NCI-H1105 (cell line): ENCODE measurements at places on chromosomes 1 and 21.
A peak's percentile ranks its signal among the peaks of the same experiment; 100 is the strongest.

DNA sequence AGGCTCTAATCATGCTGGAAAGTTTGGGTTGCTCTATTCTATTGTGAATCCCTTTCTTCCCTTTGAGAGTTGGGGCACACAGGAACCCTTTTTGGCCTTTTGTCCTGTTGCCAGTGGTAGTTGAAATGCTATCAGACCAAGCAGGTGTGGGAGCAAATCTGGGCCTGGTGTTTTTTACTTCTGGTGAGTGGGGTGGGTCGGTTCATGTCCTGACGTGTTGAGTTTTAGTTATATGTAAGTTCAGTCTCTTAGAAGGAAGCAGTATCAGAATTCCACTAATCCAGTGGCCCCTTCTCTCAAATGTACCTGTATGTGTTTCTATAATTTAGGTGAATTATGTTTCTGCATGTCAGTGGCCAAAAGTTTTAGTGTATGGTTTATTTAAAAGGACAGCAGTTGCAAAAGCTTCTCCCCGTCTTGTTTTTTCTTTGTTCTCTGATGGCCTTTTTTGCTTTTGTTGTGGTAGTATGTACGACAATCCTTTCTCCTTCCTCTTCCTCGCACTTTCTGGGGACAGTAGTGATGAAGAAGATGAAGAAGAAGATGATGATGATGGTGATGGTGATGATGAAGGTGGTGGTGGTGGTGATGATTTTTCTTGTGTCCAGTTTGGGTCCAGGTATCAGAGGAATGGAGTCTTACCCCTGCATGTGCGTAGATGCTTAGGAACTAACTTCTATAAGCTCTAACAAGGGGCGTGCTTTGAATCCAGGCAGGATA, 74.2 kb downstream of the UBE4B start:
- DNase-seq: no peak

GRCh38 chr1:56585985-56586384, 6.6 kb upstream of the PLPP3 start:
- no peak for DNase-seq

- DNase-seq: no peak
Measured at GRCh38 chr1:179251675-179252074, 22.2 kb upstream of the ABL2 start.

DNA sequence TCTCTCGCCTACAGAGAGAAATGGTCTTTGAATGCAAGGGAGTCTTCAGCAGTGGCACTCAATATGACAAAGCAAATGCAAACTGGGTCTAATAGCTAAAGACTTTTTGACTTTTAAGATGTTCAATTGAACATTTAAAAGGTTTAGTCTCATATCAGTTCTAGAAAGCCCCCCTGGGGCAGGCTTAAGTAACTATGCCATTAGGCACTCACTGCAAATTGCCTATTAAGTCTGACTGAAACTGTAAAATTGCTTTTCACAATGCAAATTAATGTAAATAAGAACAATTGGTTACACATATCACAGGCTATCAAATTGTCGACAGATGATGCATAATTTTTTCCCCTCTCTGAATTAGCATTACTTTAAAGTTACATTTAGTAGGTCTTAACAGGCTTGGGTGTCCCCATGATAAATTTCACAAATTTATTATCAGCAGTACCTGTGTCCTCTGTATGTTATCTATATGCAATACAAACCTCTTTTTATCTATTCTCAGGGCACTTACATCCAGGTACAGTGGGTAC, 329.1 kb downstream of the LRRIQ3 start:
- DNase-seq: no peak

GRCh38 chr21:38968887-38969543, 163.3 kb downstream of the ETS2 start:
- DNase-seq: no peak

DNA sequence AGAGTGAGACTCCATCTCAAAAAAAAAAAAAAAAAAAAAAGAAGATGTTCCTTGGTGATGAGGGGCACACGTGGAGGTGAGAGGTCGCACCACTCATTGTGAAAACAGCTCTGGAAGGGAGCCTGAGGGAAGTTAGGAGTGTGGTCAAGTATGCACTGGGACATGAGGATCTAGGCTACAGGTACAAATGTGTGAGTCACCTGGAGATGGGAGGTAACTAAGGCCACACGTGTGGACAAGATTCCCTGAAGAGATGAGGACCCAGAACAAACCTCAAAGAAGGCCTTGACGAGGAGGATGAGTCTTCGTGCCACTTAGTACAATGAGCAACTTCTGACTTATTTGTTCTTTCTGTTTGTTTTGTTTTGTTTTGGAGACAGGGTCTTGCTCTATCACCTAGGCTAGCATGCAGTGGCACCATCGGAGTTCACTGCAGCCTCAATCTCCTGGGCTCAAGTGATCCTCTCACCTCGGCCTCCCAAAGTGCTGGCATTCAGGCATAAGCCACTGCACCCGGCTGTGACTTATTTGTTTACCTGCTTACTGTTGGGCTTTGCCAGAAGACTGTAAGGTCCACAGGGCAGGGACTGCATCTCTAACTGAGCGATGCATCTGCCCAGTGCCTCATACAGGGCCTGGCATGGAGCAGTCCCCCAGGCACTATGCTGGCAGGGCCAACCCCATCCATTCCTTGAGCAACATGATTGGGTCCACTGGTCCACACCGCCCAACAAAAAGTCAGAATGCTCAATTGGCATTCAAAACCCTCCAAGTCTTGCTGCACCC, 6.4 kb downstream of the ASAP3 start:
- DNase-seq: no peak

DNA sequence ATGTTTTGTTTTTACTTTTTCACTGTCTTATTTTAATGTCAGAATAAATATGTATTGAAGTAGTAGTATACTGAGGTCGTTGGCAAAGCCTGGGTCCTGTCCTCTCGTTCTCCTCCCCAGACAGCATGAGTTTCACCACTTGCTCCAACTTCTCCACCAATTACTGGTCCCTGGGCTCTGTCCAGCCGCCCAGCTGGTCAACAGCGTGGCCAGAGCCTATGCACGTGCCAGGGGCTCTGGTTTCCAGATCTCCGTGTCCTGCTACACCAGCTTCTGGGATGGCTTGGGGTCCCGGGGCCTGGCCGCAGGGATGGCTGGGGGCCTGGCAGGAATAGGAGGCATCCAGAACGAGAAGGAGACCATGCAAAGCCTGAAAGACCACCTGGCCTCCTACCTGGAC, 19.3 kb downstream of the PTPN14 start:
- DNase-seq: no peak

DNA sequence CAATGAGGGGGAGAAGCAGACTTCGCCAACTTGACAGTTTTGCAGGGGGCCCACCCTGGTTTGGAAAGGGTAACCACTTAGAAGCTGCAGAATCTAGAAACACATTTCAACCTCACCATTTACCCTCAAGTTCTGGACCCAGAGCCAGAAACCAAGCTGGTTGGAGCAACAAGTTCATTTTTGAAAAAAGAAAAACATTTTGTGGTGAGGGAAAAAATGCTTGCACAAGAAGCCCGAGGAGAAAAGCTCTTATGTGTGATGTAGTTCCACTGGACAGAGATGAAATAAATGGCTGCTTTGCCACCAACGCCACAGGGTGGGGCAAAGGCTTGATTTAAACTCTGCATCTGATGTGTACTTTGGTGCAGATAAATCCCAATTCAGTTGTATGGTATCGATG, 10.6 kb upstream of the NGF start:
- no peak for DNase-seq

- no peak for DNase-seq
Measured at GRCh38 chr1:31812158-31812829, 3.5 kb downstream of the SPOCD1 start.

- no peak for DNase-seq
Measured at GRCh38 chr1:38077523-38078147, 31.0 kb upstream of the POU3F1 start.

- DNase-seq: no peak
Measured at GRCh38 chr1:59046730-59047157, 250.2 kb upstream of the FGGY start.

GRCh38 chr1:85321237-85321964, 45.0 kb upstream of the BCL10 start:
- DNase-seq: no peak

DNA sequence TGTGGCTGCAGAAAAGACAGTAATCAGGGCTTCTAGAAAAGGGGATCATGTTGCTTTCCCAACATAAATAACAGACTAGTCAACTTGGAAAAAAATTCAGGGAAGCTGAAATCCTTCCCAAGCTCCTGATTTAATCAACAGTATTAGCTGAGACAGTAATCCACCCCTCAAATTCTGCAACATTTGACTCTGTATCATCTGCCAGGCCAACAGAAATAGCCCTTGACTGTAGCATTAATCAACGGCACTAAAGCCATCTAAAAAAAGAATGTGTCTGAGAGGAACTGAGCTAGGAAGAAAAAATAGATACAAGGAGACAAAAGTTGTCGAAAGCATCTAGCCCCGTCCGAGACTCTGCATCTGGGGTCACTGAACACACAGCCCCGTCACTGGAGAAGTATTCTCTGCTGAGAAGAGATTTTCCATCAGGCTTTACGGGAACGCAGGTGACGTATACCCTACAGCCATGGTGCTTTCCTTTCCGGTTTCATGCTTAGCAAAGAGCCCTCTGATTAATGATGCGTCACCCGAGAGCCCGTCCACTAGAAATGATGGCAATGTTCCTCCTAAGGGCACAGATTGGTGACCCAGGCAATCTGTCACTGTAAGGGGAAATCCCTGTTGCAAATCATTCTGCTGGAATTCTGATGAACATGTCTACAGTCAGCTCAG, 42.1 kb upstream of the TP53BP2 start:
- no peak for DNase-seq

DNA sequence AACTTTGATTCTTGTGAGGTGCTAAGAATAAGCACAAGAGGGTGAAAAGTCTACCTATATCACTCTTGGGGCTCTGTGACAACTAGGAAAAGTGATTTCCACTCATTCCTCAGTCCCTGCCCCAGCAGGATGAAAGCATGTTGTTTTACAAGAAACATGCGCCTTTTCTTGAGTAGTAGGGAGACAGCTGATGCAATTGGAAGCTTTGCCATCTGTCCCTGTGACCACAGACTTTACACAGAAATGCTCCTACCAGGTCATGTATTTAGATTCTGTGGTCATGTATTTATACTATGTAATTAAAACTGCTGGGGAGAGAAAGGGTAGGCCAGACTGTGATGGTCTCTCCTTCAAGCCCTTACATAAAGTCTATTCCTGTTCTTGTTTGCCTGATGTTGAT, 445.5 kb downstream of the PTPRC start:
- no peak for DNase-seq

DNA sequence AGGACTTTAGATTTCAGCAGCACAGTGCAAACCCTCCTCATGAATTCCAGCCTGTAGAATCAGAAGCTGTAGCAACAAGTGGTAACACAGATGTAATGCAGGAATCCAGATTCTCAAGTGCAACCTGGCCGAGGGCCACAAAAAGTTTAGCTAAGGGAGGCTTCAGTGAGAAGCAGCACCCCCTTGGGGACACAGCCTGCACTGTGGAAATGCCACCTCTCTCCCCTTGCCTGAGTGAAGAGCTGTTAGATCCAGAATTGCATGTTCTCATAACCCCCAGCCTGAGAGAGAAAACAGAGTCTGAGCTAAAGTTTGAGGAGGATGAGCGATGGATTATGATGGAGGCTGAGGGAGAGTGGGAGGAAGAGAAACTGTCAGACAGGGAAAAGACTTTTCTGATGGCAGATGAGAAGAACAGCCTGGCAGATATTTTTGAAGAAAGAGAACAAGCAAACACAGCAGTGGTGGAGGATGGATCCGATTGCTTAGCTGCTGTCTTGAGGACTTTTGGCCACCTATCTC, 80.5 kb upstream of the BMP8A start:
- DNase-seq: peak; percentile 25

GRCh38 chr1:93715529-93716126, 34.0 kb upstream of the BCAR3 start:
- peak; percentile 12 for DNase-seq

GRCh38 chr1:219563568-219563967, 49.3 kb downstream of the ZC3H11B start:
- DNase-seq: no peak

DNA sequence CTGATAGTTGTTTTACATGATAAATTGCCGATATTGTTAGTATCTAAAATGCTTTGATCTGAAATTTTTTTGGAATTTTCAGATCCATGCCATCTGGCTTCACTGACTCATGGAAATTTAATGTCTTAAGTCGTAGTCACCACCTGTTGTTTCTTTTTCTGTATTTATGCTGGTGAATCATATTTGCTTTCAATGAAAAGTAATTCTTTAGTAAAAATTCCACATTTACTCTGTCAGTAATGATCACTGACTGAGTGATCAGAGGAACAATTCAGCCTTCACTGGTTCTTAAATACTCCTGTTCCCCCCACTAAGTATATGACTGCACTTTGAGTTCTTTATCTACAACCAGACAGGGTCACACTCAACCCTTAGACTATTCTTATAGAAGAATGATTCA, 185.6 kb upstream of the NRIP1 start:
- no peak for DNase-seq

GRCh38 chr21:41616031-41616591, 108.2 kb upstream of the TMPRSS2 start:
- DNase-seq: no peak

- no peak for DNase-seq
Measured at GRCh38 chr1:149888999-149889289, 10.4 kb upstream of the BOLA1 start.

- DNase-seq: peak; percentile 70
Measured at GRCh38 chr1:180515857-180516388, 13.5 kb upstream of the ACBD6 start.

GRCh38 chr1:58465825-58466629, 80.5 kb downstream of the OMA1 start:
- DNase-seq: no peak

DNA sequence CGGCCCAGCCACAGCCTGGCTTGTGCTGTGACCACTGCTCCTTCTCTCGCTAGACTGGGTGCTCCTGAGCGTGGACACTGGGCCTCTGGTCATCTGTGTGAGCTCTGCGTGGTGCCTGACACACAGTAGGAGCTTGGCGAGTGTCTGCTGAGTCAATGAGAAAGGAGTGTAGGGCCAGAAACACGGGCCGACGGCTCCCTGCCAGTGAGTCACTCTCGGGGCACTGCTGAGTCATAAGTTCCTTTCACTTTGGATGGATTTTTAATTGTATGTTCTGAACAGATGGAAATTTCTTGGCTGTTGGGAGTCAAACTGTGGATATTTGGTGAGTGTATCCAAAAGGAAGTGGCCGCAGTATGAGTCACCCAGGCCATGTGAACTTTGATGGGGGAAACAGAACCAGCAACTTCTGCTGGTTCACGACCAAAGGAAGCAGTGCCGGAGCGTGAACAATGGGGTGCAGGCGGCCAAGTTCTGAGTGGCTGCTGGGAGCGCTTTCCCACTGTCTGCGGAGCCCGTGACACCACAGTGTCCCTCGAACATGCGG, 41.0 kb upstream of the COL18A1 start:
- no peak for DNase-seq
